Stimulated activated CD4-positive, alpha-beta T cell treated with anti-CD3 and anti-CD28 coated beads, Interleukin-4, amount 100 ng/mL, for 4 hours (primary cell): ENCODE measurements at places on chromosomes 4 and X.

GRCh38 chrX:15973946-15974345 lies 119.3 kb upstream of the AP1S2 start:
- DNase-seq = no peak

DNA sequence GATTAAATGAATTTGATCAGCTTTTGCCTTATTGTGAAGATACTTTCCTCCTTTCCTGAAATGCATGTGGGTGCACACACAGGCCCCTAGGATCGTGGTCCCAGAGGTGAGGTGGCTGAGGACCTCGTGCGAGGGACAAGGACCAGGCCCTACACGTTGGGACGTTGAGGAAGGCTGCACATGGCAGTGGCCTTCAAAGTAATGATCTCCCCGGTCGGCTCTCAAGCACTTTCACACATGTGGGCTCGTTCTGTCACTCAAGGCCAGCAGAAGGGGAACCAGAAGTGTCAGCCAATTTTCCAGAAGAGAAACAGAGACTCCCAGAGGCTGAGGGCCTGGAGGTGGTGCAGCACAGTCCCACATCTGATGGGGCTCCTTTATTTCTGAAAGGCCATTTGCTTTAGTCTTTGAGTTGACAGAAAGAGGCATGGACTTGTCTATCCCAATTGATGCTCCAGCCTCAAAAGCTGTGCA lies 196.8 kb downstream of the AFAP1 start:
- DNase-seq = no peak

- DNase-seq = no peak
These were observed 25.6 kb downstream of the DHRSX start for GRCh38 chrX:2474963-2475726.

DNA sequence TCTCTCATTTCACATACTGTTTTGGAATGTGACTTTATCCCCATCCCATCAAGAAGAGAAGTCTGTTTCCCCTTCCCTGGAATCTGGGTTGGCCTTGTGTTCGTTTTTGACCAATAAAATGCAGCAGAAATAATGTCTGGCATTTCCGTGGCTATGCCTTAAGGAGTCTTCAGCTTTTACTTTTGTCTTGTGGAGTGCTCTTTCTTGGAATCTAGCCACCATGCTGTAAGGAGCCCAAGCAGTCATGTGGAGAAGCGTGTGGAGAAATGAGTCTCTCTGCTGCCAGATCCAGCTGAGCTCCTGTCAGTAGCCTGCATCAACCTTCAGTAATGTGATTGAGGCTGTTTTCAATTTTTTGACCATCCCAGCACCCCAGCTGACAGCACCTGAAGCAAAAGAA lies 84.4 kb upstream of the ARMCX2 start:
- DNase-seq = no peak

DNA sequence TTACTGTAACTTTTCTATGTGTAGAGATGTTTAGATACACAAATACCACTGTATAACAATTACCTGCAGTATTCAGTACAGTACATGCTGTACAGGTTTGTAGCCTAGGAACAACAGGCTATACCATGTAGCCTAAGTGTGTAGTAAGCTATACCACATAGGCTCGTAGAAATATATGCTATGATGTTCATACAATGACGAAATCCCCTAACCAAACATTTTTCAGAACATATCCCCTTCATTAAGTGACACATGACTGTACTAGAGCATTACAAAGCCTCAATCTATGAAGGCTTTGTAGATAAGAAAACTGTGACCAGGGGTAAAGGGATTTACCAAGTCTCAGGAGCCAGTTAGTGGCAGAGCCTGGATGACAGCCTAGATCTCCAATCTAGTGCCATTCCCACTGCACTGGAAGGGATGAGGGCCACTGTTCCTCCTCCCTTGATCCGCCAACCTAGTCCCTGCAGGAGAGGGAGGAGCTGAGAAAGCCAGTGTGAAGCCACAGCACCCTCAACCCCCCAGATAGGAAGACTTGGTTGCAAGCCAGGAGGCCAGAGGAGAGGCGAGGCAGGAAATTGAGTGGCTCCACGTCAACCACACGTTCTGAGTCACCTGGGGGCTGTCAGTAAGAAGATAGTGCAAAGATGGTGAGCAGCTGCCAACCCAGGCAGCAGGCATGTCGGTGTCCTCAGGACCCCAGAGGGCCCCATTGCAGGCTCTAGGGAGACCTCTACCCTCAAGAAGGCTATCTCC lies 227.7 kb downstream of the BCOR start:
- DNase-seq = peak; percentile 44

DNA sequence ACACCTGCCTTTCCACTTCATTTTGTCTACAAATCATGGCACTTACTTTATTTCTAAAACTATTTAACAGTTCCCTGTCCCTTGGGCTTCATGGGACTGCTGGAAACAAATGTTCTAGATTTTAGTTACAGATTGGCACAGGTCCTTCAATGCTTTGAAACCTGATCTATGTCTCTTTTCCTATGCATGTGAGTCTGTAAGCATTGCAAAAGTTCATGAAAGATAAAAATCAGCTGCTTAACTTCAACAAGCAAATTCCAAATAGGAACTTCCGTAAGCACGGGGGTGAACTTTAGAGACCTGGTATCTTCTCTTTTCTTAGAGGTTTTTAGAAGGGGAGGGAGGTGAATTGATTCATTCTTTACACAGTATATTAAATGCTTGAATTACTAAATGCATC lies 9.5 kb downstream of the LGI2 start:
- DNase-seq = no peak

DNA sequence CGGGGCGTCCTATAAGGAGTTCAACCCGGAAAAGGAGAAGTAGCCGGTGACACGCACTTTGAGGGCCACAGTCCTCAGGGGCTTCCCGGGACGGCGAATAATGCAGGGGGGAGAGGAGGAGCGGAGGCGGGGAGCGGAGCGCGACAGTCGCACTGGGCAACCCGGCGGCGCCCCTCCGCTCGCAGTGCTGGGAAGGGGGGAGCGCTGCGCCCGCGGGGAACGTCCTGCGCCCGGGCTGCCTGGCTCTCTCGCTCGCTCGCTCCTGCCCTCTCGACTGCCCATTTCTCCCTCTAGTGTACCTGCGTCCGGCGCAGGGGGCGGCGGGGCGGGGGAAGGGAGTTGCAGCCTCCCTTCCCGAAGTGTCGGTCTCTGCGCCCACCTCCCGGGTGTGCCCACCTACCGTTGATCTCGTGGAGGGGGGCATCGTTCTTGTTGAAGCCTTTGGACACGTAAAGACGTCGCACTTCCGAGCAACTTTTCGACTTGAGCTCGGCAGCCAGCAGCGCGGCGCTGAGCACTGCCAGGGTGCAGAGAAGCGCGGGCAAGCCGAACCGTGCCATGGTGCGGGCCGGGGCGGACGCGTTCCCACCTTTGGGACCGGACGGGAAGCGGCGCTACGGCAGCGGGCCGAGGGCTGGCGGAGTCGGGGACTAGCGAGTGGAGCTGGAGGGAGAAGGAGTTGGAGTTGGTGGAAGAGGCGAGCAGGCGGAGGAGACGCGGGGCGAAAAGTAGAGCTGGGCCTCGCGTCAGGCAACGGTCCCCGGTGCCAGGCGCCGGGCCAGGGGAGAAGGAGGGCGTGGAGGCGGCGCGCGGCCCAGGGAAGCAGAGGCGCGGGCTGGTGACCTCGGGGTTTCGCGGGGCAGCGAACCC lies 648 bp downstream of the GPC4 start:
- no peak for DNase-seq
